AG04450 (cell line): ENCODE measurements at places on chromosomes 11 and 22.

DNA sequence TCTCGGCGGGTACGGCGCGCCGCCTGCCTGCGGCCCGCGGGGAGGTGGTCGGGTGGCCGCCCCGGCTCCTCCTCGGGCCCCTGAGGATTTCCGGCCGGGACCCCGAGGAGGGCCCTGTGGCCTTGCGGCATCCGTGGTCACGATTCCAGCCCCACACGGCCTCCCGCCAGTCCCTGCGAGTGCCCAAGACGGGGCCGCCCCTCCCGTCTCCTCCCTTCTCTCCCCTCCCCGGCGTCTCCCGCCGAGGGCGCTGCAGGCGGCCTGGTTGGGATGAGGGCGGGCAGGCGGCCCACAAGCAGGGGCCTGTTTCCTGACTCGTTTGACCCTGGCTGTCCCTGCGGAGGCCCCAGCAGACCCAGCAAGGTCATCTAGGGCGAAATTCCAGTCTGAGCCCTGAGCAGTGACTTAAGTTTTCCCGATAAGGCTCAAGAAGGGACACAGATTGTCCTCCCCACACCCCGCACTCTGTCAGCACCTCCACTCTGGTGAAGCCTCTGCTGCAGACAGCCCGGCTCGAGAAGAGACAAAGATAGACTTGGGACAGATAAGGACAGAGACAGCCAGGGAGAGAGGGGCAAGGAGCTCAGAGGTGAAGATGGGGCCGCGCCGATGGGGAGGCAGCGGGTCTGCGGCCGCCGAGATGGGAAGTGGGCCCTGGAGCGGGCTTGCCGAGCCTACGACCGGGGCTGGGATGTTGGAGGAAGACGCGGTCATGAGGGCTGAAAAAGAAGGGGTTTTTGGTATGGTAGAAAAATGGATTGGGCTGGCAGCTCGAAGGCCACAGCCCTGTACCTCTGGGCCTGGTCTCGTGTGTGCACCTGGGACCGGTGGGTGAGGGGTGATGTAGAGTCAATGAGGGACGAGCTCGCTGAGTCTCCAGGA lies 95.0 kb downstream of the SWAP70 start:
- DNase-seq: no peak

GRCh38 chr11:111360150-111361043 lies 18.7 kb downstream of the POU2AF1 start:
- no peak for DNase-seq

DNA sequence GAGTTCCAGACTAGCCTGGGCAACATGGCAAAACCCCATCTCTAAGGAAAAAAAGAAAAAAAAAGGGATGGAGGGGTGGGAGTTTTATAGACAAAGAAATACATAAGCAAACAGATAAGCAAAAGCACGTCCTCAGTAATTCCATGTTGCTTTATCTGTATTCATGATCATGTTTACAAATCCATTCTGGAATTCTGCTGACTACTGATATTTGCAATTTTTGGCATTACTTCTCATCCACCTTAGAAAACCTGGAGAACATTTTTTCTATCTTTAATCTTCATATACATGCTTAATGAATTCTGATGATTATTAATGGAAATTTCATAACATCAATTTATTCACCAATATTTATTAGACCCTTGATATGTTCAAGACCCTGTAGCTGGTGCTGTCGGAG lies 1.7 kb upstream of the FDX1 start:
- no peak for DNase-seq

GRCh38 chr11:15969701-15970329 lies 386.5 kb downstream of the SOX6 start:
- DNase-seq: peak; percentile 65

DNA sequence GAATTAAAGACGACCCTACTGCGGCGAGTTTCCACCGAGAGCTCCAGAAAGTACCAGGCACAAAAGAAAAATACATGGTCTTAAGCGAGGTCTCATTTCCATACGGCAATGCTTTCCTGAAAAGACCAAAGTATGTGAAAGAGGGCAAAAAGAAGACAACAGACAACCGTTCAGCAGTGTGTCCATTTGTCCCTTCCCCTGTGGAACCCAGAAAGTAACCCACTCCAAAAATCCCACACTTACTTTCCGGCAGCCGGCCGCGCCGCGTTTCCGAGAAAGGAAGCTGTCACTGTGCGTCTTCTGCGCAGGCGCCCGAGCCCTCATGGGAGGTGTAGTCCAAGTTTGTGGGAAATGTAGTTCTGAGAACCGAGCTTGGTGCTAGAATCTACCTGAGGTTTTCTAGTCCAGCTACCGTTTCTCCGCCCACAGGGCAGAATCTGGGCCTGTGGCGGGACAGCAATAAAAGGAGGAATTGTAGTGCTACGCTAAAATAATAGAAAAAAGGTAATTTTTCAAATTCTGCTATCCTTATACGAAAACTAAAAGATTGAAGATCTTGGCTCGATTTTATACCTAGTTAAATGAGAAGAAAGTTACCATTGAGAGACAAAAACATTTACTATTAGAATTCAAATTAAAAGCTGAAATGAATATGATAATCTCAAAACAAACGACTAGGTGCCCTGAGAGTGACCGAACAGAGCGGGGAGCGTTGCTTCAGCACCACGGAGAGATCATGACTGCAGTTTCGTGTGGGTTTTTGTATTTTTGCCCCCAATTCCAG lies at the start of gene PUS3:
Gene PUS3, minus strand, starts transcription at position 280 of the 784 bp plus-strand sequence. CDS start 6,922 bp downstream, outside the sequence.
- DNase-seq: peak; percentile 48

GRCh38 chr11:116376054-116376453 lies 396.7 kb downstream of the BUD13 start:
- DNase-seq: no peak

DNA sequence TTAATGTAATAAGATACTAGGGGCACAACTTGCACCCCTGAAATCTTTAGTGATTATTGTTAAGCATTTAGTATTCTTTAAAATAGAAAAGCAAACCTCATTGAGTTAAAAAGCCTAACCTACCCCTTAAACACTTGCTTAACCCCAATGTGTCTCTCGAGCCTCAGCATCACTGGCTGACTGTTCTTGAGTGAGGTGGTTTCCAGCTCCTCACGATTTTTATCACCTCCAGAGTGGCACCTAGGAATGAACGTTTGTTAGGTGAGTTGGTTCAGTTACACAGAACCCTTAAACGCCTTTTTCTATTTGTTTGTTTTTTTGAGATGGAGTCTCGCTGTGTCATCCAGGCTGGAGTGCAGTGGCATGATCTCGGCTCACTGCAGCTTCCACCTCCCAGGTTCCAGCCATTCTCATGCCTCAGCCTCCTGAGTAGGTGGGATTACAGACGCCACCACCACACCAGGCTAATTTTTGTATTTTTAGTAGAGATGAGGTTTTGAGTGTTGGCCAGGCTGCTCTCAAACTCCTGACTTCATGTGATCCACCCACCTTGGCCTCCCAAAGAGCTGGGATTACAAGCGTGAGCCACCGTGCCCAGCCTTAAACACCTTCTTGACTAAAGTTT lies 13.7 kb downstream of the YWHAH start:
- no peak for DNase-seq

DNA sequence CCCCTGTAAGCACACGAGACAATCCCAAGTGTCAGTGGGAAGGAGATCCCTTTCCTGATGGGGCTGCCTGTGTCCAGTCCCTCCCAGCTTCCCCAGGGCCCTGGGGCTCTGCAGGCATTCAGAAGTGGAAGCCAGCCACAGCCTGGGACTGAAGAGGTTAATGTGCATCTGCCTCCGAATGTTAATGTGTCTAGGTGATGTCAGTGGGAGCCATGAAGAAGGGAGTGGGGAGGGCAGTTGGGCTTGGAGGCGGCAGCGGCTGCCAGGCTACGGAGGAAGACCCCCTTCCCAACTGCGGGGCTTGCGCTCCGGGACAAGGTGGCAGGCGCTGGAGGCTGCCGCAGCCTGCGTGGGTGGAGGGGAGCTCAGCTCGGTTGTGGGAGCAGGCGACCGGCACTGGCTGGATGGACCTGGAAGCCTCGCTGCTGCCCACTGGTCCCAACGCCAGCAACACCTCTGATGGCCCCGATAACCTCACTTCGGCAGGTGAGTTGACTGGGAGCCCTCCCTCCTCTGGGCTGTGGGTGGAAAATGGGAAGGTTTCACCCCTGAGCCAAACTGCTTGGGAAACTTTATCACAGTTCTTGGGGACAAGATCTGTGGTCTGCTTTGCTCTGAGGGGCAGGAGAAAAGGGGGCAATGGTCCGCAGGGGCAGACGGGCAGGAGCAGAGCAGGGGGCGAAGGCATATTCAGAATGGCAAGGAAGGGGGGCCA lies at the start of gene MCHR1:
Gene MCHR1, plus strand, starts transcription at position 236 of the 715 bp plus-strand sequence. Its CDS starts 169 bp downstream, at position 405.
- DNase-seq: no peak

- DNase-seq: no peak
These were observed 100.6 kb upstream of the FGF3 start for GRCh38 chr11:69919659-69920344.

DNA sequence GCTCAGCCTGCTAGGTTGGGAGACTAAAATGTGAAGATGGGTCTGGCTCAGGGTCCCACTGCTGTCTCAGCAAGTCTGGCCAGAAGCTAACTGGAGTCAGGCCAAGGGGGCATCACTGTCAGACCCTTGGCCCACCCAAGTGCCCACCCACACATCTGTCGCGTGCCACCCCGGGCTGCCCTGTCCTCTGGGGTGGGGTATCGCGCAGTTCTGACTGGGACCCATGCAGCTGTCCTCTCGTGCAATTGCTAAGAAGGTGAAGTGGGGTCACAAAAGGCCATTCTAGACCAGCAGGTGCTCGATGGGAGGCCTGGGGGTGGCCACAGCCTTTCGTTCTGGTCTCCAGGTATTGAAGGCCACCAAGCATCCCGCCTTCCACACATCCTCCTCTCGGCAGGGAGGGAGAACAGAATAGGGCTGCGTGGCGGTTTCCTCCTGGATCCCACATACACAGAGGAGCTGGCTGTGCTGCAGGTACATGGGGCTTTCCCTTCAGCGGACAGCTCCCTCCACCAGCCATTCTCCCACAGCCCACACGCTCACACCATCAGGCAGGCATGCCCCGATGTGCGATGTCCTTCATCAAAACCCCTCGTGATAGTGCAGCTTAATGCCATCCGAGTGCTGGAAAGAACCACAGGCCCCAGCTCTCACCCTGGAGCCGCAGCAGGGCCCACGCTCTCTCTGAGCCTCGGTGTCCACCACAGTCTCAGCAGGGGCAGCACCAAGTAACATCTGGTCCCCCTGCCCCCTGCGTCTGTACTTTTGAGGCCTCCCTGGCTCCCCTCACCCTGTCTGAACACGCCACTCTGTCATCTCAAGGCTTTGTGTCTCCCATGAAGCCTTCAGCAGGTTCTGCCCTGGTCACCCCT lies 37.6 kb downstream of the SHANK2 start:
- no peak for DNase-seq

- DNase-seq: peak; percentile 91
These were observed 59.5 kb downstream of the CDKN1C start for GRCh38 chr11:2825889-2826678.

GRCh38 chr11:65421794-65422632 lies 585 bp upstream of the NEAT1 start:
- DNase-seq: peak; percentile 96

GRCh38 chr11:6655790-6656583 lies at the start of gene DCHS1:
Gene DCHS1, minus strand, starts transcription at chr11:6655809. Its CDS starts 14,196 bp downstream, at chr11:6641613.
- no peak for DNase-seq

DNA sequence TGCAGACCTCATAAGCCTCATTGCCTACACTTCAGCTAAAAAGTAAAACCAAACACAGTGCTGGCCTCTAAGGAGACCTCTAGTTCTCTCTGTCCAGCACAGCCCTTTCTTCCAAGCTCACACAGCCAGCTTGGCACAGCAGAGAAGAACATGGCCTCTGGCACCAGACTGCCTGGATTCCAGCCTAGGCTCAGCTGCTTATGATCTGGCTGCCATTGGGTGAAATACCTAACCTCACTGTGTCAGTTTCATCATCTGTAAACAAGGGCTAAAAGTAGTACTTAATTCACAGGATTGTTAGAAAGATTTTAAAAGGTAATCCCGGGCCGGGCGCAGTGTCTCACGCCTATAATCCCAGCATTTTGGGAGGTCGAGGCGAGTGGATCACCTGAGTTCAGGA lies 9.9 kb upstream of the ACER3 start:
- DNase-seq: no peak

DNA sequence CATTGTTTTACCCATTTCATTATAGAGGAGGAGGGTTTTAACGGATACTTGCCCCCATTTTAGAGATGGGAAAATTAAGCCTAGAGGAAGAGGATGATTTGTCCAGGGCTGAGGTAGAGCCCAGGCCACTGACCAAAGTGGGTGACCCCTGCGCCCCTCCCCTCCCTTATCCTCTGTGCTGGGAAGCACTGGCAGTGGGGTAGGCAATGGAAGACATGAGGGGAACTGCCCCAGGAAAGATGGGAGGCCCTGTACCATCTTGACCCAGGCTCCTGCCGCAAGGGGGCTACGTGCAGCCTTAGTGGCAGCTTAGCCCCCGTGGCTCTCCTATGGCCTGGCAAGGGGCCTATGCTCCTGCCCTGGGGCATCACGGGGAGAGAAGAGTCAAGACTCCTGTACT lies 76.4 kb upstream of the MYOD1 start:
- no peak for DNase-seq

DNA sequence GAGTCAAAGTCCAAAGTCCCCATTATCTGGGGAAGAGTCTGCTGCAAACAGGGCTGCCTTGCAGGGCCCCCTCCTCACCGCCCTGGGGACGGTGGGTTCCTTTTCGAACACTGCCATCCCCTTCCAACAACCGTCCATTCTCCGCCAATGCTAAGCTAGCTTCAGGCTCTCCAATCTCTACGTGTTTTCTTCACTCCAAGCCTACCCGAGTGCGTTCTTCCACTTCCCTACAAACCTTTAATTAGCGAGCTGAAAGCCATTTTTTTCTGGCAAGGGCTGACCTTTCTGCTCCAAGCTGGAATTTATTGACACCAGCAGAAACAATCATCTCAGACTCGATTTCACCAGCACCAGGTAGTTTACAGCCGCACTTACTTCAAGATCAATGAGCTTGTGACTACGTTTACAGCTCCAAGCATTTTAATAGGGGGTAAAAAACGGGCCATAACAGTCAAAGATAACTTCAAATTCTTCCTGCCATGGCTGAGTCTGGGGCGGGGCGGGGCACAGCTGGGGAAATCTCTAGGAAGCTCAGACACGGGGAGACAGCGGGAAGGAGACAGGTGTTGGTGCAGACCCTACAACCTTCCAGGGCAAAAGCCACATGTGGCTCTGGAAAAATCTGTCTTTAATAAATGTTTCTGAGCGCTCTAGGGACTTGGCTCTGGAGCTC lies 82.2 kb downstream of the PHF21B start:
- no peak for DNase-seq
